ENCODE measurements at places on chromosomes 11 and 22. TPM values are rescaled to one million over a fixed set of nuclear protein-coding genes. Genes with fewer than 3 reads are reported as not detected.

ARFGAP3 gene
- total RNA-seq, result 50.7 TPM

GRCh38 chr11:110268441-110268840 lies 28.0 kb downstream of the RDX start:
- DNase-seq, result no peak

DNA sequence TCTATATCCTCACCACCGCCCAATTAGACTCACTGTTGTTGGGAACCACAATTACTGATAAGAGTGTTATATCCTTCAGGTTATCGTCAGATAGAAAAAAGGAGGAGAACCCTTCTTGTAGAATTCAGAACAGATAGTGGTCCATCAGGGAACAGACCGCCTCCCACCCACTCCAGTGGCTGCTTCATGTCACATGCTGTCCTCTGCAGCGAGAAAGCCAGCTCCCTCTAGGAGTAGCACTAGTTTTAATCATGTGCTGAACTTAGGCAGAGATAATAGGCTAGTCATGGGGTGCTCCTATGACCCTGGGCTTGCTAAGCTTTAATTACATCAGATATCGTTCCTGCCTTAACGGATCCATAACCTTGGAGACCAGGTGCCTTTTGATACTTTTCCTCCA lies 51.5 kb upstream of the RAB1B start:
- DNase-seq, result no peak

DNA sequence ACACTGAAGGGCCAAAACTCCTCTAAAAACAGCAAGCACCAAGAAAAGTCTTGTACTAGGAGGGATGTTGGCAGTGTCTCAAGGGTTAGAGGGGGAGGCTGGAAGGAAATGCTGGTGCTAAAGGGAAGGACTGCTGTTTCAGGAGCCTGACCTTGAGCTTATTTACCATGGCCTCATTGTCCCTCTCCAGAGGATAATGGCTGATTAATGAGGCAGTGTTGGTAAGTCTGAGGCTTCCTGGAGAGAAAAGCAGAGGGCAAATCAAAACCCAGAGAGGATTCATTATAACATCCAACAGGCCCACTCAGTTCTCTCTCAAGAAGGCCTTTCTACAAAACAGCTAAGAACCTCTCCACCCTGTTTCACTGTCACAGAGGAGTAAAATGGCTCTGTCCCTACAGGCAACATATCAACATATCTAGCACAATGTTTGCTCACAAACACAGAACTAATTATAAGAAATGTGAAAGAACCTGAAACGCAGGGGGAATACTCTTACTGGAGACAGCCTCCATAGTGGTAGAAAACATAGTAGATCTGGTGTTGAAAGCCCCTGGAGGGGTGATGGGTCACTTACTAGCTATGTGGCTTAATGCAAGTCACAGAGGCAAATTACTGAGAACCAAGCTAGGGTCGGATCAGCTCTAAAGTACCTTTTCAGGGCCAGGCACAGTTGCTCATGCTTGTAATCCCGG lies 31.4 kb downstream of the NUMA1 start:
- no peak for DNase-seq

DNA sequence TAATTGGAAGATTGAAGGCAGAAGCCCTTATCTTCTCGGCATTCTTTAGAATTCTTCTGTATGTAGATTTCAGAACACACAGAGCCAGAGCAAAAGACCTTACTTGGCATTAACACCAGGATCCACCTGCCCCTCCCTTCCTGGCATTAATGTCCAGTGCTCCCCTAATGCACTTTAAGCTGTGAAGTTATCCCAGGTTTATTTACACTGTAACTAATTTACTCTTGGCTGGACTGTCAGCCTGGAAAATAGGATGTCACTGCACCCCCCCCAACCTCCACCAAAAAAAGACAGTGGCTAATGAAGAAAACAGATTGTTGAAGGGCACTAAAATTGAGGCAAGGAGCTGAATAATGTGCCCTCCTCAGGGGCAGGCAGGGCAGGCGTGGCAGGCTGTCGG lies 30.1 kb downstream of the TIMP3 start:
- no peak for DNase-seq

DNA sequence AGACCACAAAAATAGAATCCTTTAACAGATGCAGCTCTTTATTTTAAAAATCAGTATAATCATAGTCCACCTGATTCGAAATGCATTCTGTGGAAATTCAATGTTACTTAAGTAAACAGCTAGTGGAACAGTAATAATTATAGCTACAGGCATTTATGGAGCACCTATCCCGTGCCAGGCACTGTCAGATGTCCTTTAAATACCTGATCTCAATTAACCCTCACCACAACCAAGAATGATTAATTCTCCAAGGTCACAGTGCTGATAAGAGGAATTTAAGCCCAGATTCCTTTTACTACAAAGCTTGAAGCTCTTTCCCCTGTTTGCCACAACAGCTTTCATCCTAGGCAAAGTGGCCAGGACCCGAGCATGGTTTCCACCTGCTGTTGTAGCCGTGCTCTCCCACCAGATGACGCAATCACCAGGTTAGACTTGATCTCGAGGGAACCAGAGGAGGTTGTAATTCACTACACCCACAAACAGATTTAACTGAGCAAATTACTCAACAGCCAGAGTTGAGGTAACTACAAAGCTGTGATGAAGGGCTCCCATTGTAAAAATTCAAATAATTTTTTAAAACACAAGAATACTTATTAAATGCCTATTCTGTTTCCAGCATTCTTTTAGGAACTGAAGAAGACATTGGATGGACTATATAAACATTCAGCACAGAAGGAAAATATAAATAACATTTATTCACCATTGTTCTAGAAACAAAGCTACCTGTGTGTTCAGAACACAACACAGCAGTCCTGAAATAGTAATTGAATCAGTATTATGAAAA lies 10.3 kb downstream of the PRDM10 start:
- DNase-seq, result peak; percentile 18

- DNase-seq, result no peak
These were observed 334.8 kb downstream of the GUCY1A2 start for GRCh38 chr11:106683435-106683834.

Data from tongue (tissue), 3 donors.